ENCODE measurements at places on chromosomes 3 and 15. TPM values are rescaled to one million over a fixed set of nuclear protein-coding genes. Genes with fewer than 3 reads are reported as not detected.

The XIRP1 gene
- not detected for total RNA-seq

The NR2E3 gene
- 0.28 TPM for total RNA-seq

- DNase-seq: no peak
These were observed 59.1 kb downstream of the RGMA start for GRCh38 chr15:93029836-93030429.

- DNase-seq: no peak
These were observed 160.2 kb upstream of the SMAD3 start for GRCh38 chr15:66905185-66905584.

GRCh38 chr3:184234224-184234623 lies 4.8 kb downstream of the VWA5B2 start:
- DNase-seq: no peak

DNA sequence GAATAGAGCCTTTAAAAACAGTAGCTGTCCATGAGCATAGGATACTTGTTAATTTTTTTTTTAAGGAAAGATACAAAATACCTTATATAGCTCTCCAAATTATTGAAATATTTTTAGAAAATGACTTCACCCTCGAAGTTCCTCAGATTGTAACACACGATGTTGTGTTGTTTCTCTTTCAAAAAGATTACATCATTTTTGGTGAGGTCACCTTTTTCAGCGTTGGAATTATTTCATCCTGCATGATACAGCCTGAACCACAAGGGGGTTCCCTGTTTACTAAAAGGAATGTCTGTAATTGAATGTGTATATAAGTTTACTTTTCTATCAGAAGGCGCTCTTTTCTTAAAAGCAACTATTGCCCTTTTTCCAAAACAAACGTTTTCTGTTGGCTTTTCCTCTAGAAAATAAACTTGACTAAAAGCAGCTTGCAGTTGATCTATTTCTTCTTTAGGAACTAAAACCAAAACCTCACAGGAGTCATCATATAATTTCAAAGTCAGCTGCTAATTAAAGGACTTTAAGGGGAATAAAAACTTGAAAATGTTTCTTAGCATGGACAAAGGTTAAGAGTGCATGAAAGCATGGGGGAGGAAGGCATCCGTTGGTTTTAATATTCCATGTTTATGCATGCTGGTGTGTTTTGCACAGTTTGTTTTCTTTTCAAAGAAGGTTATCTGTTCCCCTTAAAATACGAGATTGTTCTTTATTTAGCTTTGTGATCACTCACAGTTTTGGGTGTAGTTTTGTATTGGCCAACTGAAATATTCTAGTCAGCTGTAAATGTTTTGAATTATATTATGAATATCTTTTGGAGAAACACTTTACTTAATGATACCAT lies 29.4 kb downstream of the LYSMD4 start:
- peak; percentile 16 for DNase-seq

Data from neural progenitor cell (in vitro differentiated cells).